Activated T-cell treated with anti-CD3 and anti-CD28 coated beads, Interleukin-2, amount 50 U/mL, for 4 hours (primary cell): ENCODE measurements at places on chromosomes 16 and 17. TPM values are rescaled to one million over a fixed set of nuclear protein-coding genes. Genes with fewer than 3 reads are reported as not detected.

The CCL17 gene
- 26.2 TPM for total RNA-seq

- no peak for DNase-seq
These were observed 196.3 kb downstream of the IRF8 start for GRCh38 chr16:86095131-86095752.

The HOXB3 gene
- total RNA-seq, result 0.81 TPM

- DNase-seq, result no peak
These were observed 39.4 kb downstream of the LITAF start for GRCh38 chr16:11547118-11547916.

The ABCC12 gene
- not detected for total RNA-seq

- peak; percentile 10 for DNase-seq
These were observed 666 bp upstream of the METTL9 start for GRCh38 chr16:21598701-21599121.

The PIGQ gene
- 45.0 TPM for total RNA-seq

DNA sequence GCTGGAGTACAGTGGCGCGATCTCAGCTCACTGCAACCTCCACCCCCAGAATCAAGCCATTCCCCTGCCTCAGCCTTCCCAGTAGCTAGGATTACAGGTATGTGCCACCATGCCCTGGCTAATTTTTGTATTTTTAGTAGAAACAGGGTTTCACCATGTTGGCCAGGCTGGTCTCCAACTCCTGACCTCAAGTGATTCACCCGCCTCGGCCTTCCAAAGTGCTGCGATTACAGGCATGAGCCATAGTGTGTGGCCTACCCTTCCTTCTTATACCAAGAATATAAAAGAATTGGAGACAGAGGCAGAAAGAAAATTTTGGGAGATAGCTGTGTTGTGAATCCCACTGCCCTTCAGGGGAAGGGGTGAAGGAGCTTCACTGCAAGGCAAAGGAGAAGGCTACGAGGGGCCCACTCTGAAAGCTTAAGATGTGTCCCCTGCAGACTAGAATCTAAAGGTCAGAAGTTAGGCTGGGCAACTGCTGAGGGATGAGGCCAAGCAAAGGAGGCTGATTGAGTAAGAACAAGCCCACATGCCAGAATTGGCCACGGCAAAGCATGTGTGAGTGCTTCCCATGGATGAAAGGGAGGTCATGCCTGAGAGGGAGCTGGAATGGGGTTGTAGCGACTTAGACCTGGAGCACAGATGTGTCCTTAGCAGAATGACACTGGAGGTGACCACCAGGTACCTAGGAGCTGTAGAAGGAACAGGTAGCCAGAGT lies 8.4 kb upstream of the CRYBA1 start:
- no peak for DNase-seq

DNA sequence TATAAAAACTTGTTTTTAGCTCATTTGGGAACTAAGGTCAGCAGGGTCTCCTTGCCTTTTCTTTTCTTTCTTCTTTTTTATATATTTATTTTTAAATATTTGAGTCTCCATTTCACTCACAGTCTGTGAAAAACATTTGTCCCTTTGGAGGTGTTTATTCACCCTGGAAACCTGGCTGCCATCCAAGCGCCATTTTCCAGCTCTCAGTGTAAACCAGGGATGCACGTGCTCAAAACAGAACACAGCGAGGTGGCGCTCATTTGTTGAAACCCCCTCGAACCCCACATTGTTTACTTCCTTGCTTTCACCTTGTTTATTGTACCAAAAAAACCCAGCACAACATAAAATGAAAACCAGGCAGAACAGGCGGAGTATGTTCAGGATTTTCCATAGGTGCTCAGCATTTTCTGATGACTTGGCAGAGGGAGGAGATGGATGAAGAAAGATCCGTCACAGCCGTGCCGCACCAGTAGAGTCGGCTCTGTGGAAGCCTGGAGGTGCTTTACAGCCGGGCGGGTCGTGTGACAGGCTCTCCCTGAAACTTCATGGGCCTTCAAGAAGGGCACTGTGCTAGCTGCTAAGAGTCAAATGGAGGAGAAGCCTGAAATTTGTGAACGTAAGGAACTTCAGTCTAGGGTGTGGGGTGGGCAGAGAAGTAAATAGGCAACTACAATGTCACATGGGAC lies 284.4 kb downstream of the FOXL1 start:
- DNase-seq, result no peak

- no peak for DNase-seq
These were observed 31.2 kb downstream of the RNF135 start for GRCh38 chr17:31002047-31002446.

GRCh38 chr17:901191-901950 lies 78.2 kb downstream of the NXN start:
- no peak for DNase-seq

The SLC6A2 gene
- total RNA-seq, result not detected

The ASPHD1 gene
- 2.1 TPM for total RNA-seq
